Activated CD4-positive, alpha-beta T cell treated with anti-CD3 and anti-CD28 coated beads, Interleukin-2, amount 10 ng/mL, durations not matched to agents 7 days and 5 days (primary cell): ENCODE measurements at places on chromosomes 7 and 10. TPM values are rescaled to one million over a fixed set of nuclear protein-coding genes. Genes with fewer than 3 reads are reported as not detected.

DNA sequence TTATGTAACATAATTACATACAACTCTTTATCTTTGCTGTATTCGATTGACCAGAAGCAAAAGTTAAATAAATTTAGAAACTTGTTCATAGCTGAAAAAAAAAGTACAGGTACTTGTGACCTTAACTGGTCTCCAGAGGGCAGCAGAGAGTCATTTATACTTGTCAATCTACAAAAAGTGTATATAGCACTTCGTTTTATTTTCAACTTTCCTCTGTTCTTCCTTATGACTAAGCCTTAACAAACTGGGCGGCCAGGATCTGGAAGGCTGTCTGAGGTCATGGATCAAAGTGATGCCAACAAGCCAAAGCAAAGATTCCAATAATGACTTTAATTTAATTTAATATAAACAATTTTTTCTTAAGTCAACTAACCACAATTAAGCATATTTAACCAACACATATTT, 29.8 kb downstream of the C10orf67 start:
- H3K27ac ChIP-seq = no peak overlapping the region
- peak; percentile 82 for DNase-seq
- peaks cover 3% of the 10 kb centered on the region for H3K4me1 ChIP-seq
- no peak overlapping the region for H3K4me3 ChIP-seq

DNA sequence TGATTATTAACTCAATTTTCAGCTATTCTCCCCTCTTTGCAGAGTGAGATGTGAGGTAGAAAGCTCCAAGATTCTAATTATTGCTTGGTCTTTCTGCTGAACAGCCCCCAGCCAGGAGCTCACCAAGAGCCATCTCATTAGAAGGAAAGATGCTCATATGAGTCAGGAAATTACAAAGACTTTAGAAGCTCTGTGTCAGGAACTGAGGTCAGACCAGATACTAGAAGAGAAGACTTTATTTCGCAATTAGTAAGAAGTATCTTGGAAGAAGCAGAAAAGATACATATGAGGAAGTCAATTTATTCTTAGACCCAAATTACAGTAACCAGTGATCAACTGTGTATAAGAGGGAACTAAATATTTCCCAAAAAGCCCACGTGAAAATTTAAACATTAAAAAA, 626.9 kb downstream of the ZWINT start:
- H3K4me1 ChIP-seq = no peaks in the 10 kb centered on the region
- H3K4me3 ChIP-seq = no peak overlapping the region
- H3K36me3 ChIP-seq = no peaks in the 10 kb centered on the region
- H3K27me3 ChIP-seq = no peaks in the 10 kb centered on the region
- H3K27ac ChIP-seq = no peak overlapping the region
- DNase-seq = no peak

Gene FOXI2
- not detected for total RNA-seq

DNA sequence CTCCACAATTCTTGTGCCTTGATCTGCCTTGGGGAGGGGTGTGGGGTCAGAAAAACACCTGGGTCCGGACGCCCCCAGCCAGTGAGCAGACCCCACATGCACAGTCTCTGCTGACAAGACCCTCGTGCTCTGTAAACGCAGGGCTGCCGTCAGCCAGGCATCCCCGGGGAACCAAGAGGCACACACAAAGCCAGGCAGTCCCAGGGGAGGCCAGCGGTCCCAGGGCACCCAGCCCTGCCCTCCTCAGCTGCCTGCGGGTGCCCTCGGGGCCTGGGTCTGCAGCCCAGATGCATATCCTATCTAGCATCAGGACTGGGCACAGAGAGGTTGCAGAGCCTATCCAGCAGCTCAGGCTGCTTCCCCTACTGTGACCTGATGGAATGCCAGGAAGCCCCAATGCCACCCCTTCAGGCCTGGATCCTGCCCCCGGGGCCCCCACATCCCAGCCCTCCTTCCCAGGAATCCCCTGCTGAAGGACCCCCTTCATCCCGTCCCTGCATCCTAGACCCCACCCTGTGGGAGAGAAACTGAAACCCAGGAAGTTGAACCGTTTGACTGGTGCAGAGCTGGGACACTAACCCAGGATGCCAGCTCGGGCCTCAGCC, 92.4 kb downstream of the MICALL2 start:
- H3K4me3 ChIP-seq = no peak overlapping the region
- H3K4me1 ChIP-seq = no peaks in the 10 kb centered on the region
- H3K36me3 ChIP-seq = no peaks in the 10 kb centered on the region
- no peak for DNase-seq
- H3K27ac ChIP-seq = no peak overlapping the region

- H3K27ac ChIP-seq = no peak overlapping the region
- H3K4me1 ChIP-seq = no peaks in the 10 kb centered on the region
- no peaks in the 10 kb centered on the region for H3K36me3 ChIP-seq
- no peaks in the 10 kb centered on the region for H3K27me3 ChIP-seq
- no peak for DNase-seq
Observed at GRCh38 chr10:71262817-71263216, 50.4 kb downstream of the UNC5B start.

Gene DENND2A
- not detected for total RNA-seq

DNA sequence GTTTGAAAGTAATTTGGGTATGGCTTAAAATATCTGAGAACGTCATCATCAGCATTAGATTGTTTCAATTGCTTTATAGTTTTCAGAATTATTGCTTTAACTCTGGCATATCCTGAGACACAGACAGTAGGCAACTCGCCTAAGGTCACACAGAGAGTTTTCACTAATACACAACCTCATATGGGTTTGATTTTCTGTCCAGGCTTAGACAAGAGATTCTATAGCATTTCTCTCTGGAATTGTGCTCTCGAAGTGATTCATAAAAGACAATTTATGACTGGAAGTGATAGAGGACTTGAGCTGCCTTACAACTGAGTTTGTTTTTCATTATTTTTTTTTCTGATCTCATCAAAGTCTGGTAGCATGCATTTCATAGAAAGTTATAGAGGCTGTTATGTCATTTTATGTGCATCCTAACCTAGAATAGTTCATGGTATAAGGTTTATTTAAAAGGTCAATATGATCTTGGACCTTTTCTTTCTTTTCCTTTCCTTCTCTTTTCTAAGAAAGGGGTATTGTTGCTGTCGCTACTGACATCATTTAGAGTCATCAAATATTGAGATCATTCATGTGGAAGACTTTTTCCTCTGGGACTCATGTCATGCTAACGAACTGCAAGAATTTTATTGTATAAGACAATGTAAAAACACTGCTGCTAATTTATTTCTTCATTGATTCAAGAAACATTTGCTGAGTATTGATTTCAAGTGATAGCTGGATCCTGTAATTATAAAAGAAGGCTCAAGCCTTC, 278.2 kb downstream of the PLXDC2 start:
- no peak overlapping the region for H3K4me3 ChIP-seq
- H3K4me1 ChIP-seq = no peaks in the 10 kb centered on the region
- no peak overlapping the region for H3K27ac ChIP-seq
- no peaks in the 10 kb centered on the region for H3K36me3 ChIP-seq
- no peak for DNase-seq
- H3K27me3 ChIP-seq = no peaks in the 10 kb centered on the region

DNA sequence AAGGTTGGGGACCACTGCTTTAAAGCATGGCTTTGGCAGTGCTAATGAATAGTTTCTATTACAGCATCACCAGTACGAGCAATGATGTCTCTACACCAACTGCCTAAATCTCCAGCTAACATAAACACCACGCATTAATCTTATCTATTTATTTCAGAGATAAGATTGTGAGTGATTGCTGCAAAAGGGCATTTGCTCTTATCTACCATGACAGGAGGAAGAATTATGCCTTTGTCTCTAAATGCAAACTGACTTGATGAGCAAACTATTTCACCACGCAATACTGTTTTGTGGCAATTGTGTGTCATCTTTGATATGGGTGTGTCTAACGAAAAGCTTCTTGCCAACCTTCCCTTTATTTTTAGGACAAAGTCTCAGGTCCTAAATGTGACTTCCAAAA, 684.9 kb downstream of the SORCS1 start:
- no peaks in the 10 kb centered on the region for H3K36me3 ChIP-seq
- no peaks in the 10 kb centered on the region for H3K4me1 ChIP-seq
- no peak overlapping the region for H3K27ac ChIP-seq
- no peak overlapping the region for H3K4me3 ChIP-seq
- H3K27me3 ChIP-seq = no peaks in the 10 kb centered on the region

DNA sequence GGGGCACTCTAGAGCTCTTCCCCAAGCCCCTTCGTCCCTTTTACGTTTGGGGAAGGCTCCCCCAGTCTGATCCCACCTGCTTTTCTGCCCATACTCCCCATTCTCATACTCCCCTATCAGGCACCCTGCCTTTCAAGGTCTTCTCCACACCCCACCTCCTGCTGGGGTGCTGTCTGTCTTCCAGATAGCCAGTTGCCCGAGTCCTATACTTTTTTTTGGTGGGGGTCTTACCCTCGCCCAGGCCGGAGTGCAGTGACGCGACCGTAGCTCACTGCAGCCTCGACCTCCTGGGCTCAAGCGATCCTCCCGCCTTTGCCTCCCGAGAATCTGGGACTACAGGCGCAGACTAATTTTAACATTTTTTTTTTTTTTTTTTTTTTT, 775 bp upstream of the ABHD11 start:
- H3K27ac ChIP-seq = peak overlapping the region; percentile 90
- no peak for DNase-seq
- H3K36me3 ChIP-seq = peaks cover 5% of the 10 kb centered on the region
- no peaks in the 10 kb centered on the region for H3K27me3 ChIP-seq

Gene OR2A12
- not detected for total RNA-seq

Gene ZNF92
- 17.8 TPM for total RNA-seq

GRCh38 chr10:45355494-45355893, 18.5 kb upstream of the ALOX5 start:
- H3K4me3 ChIP-seq = no peak overlapping the region
- H3K27me3 ChIP-seq = peaks cover 44% of the 10 kb centered on the region
- no peak overlapping the region for H3K27ac ChIP-seq
- H3K4me1 ChIP-seq = peaks cover 18% of the 10 kb centered on the region
- peaks cover 6% of the 10 kb centered on the region for H3K36me3 ChIP-seq

GRCh38 chr10:33248638-33249037, 85.8 kb downstream of the NRP1 start:
- H3K27me3 ChIP-seq = peaks cover 33% of the 10 kb centered on the region
- DNase-seq = peak; percentile 66
- peak overlapping the region; percentile 44 for H3K27ac ChIP-seq
- peak overlapping the region; percentile 50 for H3K4me3 ChIP-seq

- H3K4me1 ChIP-seq = no peaks in the 10 kb centered on the region
- no peak overlapping the region for H3K27ac ChIP-seq
- H3K36me3 ChIP-seq = no peaks in the 10 kb centered on the region
- H3K27me3 ChIP-seq = peaks cover 2% of the 10 kb centered on the region
- DNase-seq = no peak
- no peak overlapping the region for H3K4me3 ChIP-seq
Observed at GRCh38 chr10:33229949-33230267, 104.6 kb downstream of the NRP1 start.

Gene DYNC1I1
- total RNA-seq = not detected

Gene HOXA10
- total RNA-seq = not detected

- DNase-seq = no peak
- H3K27me3 ChIP-seq = peaks cover 15% of the 10 kb centered on the region
- H3K4me3 ChIP-seq = no peak overlapping the region
- H3K27ac ChIP-seq = no peak overlapping the region
Observed at GRCh38 chr10:3502673-3503072, 282.3 kb downstream of the KLF6 start.

Gene SLC16A12
- total RNA-seq = not detected
